ENCODE measurements at places on chromosomes 13 and 19.

DNA sequence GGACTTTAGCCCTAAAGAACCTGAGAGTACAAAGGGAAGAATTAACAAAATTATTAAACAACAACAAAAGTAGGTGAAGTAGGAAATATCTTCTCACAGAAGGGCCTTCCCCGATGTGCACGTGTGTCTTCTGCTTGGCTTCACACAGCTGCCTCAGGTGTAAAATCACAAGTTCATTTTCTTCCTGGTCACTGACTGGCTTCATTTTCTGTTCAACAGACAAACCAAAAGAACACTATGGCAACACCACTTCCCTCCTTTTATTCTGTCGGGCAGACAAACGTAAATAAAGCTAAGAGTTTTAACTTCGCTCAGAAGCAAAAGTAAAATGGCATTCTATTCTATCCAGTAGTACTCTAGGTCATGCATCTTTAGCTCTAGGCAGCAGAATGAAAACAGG, 140.9 kb downstream of the TBC1D4 start:
- DNase-seq: no peak

- no peak for DNase-seq
Observed at GRCh38 chr19:33752018-33752800, 44.5 kb upstream of the KCTD15 start.

DNA sequence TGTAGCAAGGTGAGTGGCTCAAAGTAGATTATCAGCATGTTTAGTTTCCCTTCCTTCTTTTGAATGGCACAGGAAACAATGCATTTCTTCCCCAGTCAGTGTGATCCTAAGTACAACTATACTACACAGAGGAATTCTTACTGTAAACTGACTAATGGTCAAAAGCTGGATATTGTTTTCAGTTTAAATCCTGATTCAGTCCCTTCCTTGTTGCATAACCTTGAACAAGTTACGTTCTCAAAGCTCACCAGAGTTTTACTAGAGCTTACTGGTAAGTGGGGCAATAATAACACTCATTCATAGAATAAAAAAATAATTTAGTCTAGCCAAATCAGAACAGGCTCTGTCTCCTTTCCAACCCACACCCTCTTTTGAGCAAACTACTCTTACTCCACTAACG, 180.1 kb downstream of the POSTN start:
- no peak for DNase-seq

DNA sequence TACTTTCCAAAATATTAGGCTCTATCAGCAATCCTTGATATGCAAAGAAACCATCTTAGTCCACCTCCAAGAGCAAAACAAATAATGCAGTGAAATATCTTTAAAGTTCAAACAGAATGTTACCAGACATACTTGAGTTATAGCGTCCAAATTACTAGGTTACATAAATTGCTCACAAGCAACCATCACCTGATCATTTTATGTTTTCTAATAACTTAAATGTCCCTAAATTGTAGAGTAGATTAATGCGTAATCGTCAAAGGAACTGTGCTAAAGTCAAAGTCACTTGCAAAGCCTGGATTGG, 350.6 kb upstream of the ARGLU1 start:
- no peak for DNase-seq

DNA sequence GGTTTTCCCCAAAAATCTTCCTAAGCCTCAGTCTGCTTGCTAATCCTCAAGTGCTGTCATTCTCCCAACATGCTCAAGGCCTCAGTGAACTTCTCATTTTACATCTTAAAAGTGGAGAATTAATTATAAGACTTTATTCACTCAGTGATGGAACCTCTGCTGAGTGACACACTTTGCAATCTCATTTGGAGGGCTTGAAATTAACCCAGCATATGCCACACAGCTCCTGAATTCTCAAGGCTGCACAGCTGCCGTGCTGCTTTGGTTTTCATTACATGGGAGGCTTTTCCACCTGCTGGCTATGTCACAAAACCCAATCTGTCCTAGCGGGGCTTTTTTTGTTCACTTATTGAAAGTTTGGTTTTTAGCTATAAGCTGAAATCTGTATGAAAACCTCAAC, 28.3 kb upstream of the SERPINE3 start:
- no peak for DNase-seq

GRCh38 chr13:33958964-33959363, 141.0 kb downstream of the RFC3 start:
- no peak for DNase-seq

GRCh38 chr13:110636053-110636475, 20.7 kb downstream of the NAXD start:
- no peak for DNase-seq

GRCh38 chr13:20738616-20739015, 35.1 kb downstream of the IL17D start:
- DNase-seq: no peak

GRCh38 chr13:93292366-93292765, 65.8 kb downstream of the GPC6 start:
- no peak for DNase-seq

DNA sequence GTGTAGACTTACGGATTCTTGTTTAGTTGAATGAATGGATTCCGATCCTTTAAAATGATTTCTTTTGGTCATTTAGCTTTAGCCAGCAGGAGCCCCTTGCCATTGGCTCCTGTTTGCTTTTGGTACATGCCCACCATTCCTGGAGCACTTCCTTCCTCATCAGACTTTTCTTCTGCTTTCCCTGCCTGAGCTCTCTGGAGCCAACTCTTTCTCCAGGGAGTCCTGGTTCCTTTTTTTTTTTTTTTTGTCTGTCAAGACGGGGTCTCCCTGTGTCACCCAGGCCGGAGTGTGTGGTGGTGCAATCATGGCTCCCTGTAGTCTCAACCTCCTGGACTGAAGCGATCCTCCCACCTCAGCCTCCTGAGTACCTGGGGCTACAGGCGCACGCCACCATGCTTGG, 37.8 kb downstream of the SMARCA4 start:
- DNase-seq: no peak

- no peak for DNase-seq
Observed at GRCh38 chr19:10105509-10106099, 558 bp upstream of the PPAN start.

- DNase-seq: no peak
Observed at GRCh38 chr19:15304140-15304705, 28.1 kb downstream of the BRD4 start.

- peak; percentile 72 for DNase-seq
Observed at GRCh38 chr13:114057166-114058050, 75.0 kb downstream of the RASA3 start.

- DNase-seq: no peak
Observed at GRCh38 chr13:27401210-27401609, 23.2 kb upstream of the GTF3A start.

- no peak for DNase-seq
Observed at GRCh38 chr13:106089261-106089980, 446.0 kb downstream of the EFNB2 start.

GRCh38 chr13:89695343-89696257, 1651.9 kb upstream of the MIR17HG start:
- DNase-seq: peak; percentile 15

DNA sequence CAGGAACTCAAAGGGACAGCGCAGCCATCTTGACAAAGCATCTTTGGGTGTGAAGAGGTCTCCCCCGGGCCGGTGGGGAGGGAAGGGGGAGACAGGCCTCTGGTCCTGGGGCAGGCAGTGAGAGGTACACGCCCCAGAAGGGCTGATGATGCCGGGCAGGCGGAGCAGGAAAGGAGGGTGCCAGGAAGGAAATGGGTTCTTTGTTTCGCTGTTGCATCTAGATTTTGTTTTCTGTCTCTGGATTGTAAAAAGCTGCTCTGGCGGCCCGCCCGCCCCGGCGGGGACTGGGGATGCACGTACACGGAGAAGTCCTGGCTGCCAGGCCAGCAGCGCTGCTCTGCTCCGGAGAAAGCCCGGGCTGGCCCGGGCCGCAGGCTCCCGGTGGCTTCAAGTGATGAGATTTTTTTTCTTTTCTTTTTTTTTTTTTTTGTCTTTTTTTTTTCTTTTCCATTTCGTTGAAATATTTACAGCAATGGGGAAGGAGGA, 13.2 kb upstream of the ASF1B start:
- DNase-seq: no peak

GRCh38 chr19:57888560-57889231, at the start of gene ZNF814:
TSS of gene ZNF814 (minus strand) at chr19:57889037. CDS start at chr19:57888802, 235 bp downstream.
- DNase-seq: peak; percentile 81

DNA sequence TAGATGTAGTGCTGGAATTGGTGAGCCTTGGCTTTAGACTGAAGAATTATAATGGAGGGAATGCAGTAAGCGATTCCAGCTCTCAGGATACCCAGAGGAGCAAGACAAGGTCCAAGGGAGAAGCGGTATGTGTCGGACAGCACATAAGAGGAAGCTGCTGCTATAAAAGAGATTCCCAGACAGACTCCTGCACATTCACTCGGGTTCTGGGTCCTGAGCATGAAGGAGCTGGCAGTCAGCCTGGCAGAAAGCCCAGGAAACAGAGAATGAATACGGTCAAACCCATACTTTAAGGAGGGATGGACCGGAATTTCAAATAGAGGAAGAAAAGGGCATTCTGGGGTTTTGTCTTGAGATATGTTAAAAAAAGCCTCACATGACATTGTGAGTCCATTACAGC, 308.3 kb downstream of the DNAJC15 start:
- no peak for DNase-seq

DNA sequence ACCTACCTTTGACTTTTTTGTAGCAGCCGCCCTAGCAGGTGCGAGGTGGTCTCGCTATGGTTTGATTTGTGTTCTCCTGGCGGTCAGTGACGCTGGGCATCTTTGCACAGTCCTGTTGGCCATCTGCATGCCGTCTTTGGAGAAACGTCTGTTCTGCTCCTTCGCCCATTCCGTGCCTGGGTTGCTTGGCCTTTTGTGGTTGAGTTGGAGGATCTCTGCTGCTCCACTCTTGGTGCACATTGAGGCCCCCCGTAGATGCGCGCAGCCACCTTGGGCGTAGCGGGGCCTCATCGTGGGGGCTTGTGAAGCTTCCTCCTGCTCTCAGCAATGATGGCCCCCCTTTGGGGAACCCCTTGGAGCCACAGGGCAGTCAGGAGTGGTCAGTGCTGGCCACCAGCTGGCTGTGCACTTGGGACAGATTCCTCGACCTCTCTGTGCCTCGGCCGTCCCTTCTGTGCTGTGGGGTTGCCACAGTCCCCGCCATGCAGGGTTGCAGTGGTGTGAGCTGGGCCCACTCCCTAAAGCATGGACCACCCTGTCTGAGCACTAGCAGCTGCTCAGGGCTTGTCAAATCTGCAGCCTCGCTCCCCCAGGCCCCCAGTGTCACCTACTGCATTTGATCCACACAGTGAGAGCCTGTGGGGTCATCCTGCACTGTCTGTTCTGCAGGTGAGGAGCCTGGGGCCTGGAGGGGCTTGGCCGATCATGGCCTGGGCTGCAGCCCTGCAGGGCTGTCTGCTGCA, 170.8 kb downstream of the KDM4B start:
- DNase-seq: no peak

- DNase-seq: no peak
Observed at GRCh38 chr13:22936228-22936627, 244.6 kb upstream of the SGCG start.

GRCh38 chr19:41367848-41368301, 3.9 kb upstream of the B9D2 start:
- no peak for DNase-seq

All from COR-L47 (cell line).